ENCODE measurements at places on chromosomes 12 and 14.

GRCh38 chr14:96187216-96188031 is 17.2 kb upstream of the BDKRB2 start:
- DNase-seq, result no peak

GRCh38 chr12:131959641-131960589 is 10.2 kb downstream of the EP400 start:
- DNase-seq, result no peak

DNA sequence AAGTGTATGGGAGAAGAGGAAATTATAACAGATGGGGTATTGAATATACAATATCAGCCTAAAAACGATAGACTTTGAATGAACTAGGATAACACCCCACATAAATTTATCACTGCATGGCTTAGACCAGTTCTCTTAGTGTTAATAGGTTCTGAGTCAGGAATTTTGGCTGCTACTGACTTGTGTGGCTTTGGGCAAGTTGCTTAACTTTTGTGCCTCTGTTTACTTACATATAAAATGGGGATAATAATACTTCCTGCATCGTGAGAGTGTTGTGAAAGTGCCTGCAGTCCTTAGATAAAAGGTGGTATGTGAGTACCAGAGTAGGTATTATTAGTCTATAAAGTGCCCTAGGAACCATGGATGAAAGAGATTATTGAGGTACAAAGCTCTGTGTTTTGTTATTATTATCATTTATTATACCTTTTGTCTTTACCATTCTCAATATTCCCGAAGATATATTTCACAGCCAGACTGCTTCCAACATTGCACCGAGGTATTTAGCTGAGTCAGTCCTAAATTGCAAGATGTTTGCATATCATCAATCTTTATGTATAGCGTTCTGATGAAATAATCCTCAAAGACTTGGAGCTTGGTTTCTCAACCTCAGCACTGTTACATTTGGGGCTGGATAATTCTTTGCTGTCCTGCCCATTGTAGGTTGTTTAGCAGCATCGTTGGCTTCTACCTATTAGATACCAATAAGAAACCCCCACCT is 2.3 kb upstream of the PAWR start:
- DNase-seq, result no peak

DNA sequence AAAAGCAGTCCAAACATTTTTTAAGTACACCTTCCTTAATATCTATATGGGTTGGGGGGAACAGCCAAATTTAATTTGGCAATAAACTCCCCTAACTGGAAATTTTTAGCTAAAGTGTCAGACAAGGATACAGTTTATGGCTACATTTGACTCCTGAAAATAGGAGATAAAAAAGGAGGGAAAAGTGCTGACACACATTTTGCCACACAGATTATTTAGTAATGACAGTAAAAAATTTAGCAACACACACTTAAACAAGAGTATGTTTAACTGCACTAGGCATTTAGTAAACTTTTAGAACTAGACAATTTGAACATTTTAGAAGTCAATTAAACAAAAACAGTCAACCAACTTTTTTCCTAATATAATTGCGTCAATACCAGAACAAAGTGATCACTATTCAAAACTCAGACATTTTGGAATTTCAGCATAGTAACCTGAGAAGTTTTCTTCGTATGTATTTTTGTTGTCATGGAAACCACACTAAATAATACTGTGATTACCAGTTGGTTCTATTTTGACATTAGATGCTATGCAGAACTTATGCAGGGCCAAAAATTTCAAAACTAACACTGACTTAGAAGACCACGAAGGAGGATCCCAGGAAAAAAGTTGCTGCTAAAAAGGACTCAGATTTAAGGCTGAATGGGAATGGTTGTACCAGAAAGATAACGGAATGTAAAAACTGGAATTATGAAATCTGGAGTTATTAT is 13.4 kb downstream of the GMFB start:
- DNase-seq, result no peak

- no peak for DNase-seq
Measured at GRCh38 chr14:60093080-60093479, 1.4 kb downstream of the PCNX4 start.

GRCh38 chr12:89514751-89515150 is 9.8 kb downstream of the GALNT4 start:
- DNase-seq, result no peak

GRCh38 chr12:67910360-67911274 is 78.6 kb upstream of the IFNG-AS1 start:
- no peak for DNase-seq

- DNase-seq, result no peak
Measured at GRCh38 chr14:52802597-52802996, 11.2 kb upstream of the GNPNAT1 start.

DNA sequence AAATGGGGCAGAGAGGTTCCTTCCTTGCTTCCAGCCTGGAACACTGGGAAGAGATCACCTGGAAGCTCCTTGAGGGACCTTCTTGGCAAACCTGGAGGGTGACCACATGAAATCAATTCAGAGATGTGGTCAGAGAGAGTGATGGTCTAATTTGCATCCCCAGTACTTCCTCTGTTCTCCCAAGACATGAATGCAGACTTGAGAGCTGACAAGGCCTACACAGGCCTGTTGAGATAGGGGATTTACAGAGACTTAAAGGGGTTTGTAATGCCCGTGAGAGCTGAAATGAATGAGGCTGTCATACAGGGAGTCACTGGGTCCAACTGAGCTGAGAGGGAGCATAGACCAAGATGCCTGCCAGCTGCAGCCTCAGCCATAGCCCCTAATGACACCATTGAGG is 45.1 kb downstream of the TMX1 start:
- DNase-seq, result no peak

DNA sequence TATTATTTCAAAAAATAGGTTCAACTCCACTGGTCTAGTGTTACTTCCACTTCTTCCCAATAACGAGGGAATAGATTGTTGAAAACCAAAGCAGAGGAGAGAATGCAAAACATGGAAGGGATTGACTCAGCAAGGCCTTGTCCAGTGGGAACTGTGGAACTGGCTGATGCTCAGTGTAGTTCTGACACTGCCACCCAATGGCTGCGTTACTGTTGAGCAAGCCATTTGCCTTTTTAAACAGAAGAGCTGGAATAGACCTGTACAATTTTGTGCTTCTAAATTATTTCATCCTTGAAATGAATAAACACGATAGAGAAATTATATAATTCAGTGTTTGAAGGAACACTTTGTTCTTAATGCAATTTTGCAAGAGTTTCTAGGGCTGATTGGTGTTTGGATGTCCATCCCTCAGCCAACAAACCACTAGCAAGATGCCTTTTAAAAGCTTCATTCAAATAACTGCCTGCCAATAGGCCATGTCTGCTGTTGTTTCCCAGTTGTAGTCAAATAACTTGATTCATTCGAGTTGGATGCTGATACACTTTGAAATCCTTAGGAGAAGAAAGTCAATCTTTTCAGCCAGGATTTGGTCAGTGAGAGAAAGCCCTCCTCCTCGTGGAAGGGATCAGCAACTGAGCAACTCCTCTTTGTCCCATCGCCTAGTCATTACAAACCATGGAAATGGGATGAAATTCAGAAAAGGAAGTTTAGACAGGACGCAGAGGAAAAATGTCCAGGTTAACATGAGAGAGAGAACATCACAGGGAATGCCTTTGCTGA is 7.3 kb upstream of the MGP start:
- no peak for DNase-seq

- peak; percentile 4 for DNase-seq
Measured at GRCh38 chr12:77213319-77213718, 147.9 kb upstream of the E2F7 start.

DNA sequence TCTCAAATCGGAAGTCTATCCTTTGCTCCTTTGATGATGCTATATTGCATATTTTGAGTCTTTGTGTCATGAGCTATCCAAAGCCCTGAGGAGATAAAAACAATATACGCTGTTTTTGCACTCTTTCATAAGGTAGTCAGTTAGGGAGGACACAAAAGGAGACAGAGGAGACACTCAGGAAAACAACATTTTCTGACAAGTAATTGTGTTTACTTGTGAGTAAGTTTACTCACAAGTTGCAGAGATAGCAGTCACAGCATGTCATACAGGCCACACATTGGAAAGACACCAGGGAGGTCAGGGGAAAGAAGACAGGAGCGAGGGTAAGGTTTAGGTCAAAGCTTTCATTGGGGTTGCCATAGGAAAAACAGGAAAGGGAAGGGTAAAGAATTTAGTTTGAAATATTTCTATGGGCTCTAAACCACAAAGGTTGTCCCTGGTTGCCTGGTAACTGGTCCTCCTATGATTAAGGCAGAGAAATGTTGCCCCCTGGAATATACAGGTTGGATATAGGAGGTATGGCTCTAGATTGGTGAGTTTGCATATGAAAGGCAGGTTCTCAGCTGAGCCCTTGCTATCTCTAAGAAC is 7.4 kb upstream of the GABARAPL1 start:
- DNase-seq, result no peak

GRCh38 chr14:51443195-51444018 is 203.4 kb downstream of the TMX1 start:
- DNase-seq, result no peak

- no peak for DNase-seq
Measured at GRCh38 chr12:127150479-127150878, 1116.5 kb upstream of the TMEM132C start.

DNA sequence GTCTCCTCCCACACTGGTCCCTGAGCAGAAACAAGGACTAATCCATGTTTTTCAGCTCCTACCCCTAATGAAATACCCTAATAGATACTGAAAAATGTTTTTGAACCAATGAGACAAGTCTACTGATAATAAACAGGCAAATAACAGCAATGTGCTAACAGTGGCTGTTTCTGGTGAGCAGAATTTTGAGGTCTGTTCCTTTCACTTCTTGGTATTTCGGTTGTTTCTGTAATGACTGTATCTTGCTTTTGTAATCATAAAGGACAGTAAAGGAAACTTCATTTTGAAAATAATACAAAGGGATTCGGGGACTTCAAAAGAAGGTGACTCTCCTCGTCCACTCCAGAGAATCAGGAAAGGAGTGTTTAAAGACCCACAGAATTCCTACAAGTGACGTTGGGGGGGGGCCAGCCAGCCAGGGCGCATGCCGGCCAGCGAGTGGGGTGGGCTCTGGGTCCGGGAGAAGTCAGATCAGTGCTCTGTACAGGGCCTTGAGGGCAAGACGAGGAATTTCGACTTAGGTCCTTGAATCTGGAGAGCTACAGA is 1.1 kb upstream of the CD9 start:
- no peak for DNase-seq

DNA sequence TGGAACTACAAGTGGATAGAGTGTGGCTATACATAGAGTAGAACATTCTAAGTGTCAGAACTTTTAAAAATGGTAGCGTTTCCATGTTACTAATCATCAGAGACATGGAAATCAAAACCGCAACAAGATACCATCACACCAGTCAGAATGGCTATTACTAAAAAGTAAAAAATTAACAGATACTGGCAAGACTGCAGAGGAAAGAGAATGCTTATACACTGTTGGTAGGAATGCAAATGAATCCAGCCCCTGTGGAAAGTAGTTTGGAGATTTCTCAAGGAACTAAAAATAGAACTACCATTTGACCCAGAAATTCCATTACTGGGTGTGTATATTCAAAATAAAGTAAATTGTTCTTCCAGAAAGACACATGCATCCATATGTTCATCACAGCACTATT is 518.6 kb downstream of the NELL2 start:
- no peak for DNase-seq

GRCh38 chr12:28568704-28569103 is 378.4 kb downstream of the CCDC91 start:
- no peak for DNase-seq

DNA sequence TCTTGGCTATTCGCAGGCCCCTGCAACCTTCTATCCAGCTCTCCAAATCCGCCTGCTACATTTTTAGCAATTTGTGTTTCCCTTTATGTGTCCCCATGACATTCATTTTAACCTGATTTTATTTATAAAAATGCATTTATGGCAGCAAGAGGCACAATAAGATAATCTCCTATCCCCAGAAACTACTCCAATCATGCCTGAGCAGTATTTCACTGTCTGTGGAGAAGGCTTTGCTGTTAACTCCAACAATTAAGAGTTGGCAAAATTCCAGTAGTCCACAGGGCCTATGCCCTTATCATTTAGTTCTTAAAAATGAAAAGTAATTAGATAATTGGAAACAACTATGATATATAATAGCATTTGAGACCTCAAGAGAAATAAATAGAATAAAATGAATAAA is 462.4 kb downstream of the TRHDE start:
- DNase-seq, result no peak

- DNase-seq, result no peak
Measured at GRCh38 chr14:68461086-68461485, 331.8 kb downstream of the ZFP36L1 start.

DNA sequence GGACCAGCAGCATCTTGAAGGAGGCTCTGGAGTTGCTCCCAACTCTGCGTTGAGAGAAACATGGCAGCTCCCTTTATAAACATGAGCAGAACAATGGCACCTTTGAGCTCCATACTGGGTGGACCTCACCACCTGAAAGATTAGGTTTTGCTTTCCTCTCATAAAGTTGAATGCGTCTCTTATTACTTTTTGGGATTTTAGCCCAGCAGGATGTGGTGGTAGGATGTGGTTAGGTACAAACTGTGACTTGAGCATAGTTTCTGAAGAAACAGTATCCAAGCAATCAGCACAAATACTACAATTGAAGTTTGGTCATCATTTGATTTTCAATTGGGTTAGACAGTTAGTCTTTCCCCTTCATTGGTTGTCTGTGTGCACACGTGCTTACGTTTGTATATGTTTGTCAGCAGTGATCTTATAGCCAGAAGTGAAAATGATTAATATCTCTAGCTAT is at the start of gene PRR4:
Gene PRR4, minus strand, starts transcription at position 51 of the 454 bp plus-strand sequence. Its CDS starts 38 bp downstream, at position 13.
- DNase-seq, result no peak

GRCh38 chr12:42021469-42021868 is 123.2 kb downstream of the GXYLT1 start:
- DNase-seq, result no peak

GRCh38 chr12:254039-254438 is 8.6 kb downstream of the SLC6A13 start:
- DNase-seq, result no peak

GRCh38 chr14:28764257-28765160 is 2.1 kb upstream of the FOXG1 start:
- DNase-seq, result no peak

DNA sequence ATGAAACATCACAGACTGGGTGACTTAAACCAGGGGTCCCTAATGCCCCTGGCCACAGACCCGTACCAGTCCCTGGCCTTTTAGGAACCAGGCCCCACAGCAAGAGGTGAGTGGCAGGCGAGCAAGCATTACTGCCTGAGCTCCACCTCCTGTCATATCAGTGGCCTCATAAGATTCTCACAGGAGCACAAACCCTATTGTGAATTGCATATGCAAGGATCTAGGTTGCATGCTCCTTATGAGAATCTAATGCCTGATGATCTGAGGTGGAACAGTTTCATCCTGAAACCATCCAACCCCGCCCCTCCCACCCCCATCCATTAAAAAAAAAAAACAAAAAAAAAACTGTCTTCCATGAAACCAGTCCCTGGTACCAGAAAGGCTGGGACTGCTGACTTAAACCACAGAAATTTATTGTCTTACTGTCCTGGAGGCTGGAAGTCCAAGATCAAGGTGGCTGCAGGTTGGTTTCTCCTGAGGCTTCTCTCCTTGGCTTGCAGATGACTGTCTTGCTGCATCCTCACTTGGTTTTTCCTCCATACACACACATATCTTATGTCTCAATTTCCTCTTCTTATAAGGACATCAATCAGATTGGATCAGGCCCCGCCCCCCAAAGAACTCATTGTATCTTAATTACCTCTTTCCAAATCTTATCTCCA is 235.9 kb downstream of the CHST11 start:
- DNase-seq, result no peak

- DNase-seq, result no peak
Measured at GRCh38 chr14:69982886-69983285, 103.7 kb downstream of the SMOC1 start.

Measured in hypothalamus (tissue), 51 donors.